Renal cortex interstitium (tissue), 15 donors: ENCODE measurements at places on chromosomes 2 and 18. TPM values are rescaled to one million over a fixed set of nuclear protein-coding genes. Genes with fewer than 3 reads are reported as not detected.

CPLX4 gene
- polyA plus RNA-seq, result 0.16 TPM

AQP4 gene
- 0.56 TPM for polyA plus RNA-seq

FIGN gene
- 12.2 TPM for polyA plus RNA-seq

XIRP2 gene
- polyA plus RNA-seq, result not detected

SPEG gene
- polyA plus RNA-seq, result 12.7 TPM

KIAA1328 gene
- 10.7 TPM for polyA plus RNA-seq

TLX2 gene
- polyA plus RNA-seq, result 0.23 TPM
